Vein endothelial cell (primary cell): ENCODE measurements at places on chromosomes 1 and 21. TPM values are rescaled to one million over a fixed set of nuclear protein-coding genes. Genes with fewer than 3 reads are reported as not detected.

Gene THAP3
- total RNA-seq: 11.6 and 13.7 TPM in 2 replicates

Gene GUCA2B
- total RNA-seq: not detected in 2 replicates

Gene TRMT13
- total RNA-seq: 11.8 and 12.8 TPM in 2 replicates

Gene LACTBL1
- not detected in 2 replicates for total RNA-seq

Gene S100A8
- not detected in 2 replicates for total RNA-seq

Gene PRKAA2
- 3.3 and 3.9 TPM in 2 replicates for total RNA-seq

Gene FCRLA
- 0.10 TPM in 1 of 2 replicates, not detected in the other for total RNA-seq

Gene FAM3B
- total RNA-seq: not detected in 2 replicates

Gene C4BPA
- total RNA-seq: not detected in 2 replicates

Gene TBX15
- 0.10 and 0.33 TPM in 2 replicates for total RNA-seq

Gene GLMN
- 6.2 and 13.2 TPM in 2 replicates for total RNA-seq

Gene WDR64
- not detected in 2 replicates for total RNA-seq

Gene KRTAP19-1
- total RNA-seq: not detected in 2 replicates

Gene CCDC190
- 1.9 and 2.9 TPM in 2 replicates for total RNA-seq

Gene KCNT2
- 0.29 and 2.0 TPM in 2 replicates for total RNA-seq

Gene LCA5L
- total RNA-seq: 0.76 and 1.3 TPM in 2 replicates

Gene PDC
- total RNA-seq: not detected in 2 replicates

Gene CELA3A
- total RNA-seq: not detected in 2 replicates

Gene VANGL2
- not detected in 2 replicates for total RNA-seq

Gene CRP
- 0.10 TPM in 1 of 2 replicates, not detected in the other for total RNA-seq

Gene ITSN1
- 48.7 and 65.2 TPM in 2 replicates for total RNA-seq

Gene ZBTB37
- total RNA-seq: 4.6 and 6.3 TPM in 2 replicates

Gene ESRRG
- total RNA-seq: not detected in 2 replicates

Gene IFNLR1
- total RNA-seq: not detected in 2 replicates

Gene CRYBG2
- not detected in 2 replicates for total RNA-seq

Gene KIAA0319L
- total RNA-seq: 48.8 and 68.6 TPM in 2 replicates

Gene ASPM
- 17.0 and 34.3 TPM in 2 replicates for total RNA-seq

Gene SPRR2D
- not detected in 2 replicates for total RNA-seq

Gene SLAMF1
- not detected in 2 replicates for total RNA-seq

Gene XPR1
- 37.9 and 40.3 TPM in 2 replicates for total RNA-seq

Gene DIO1
- not detected in 2 replicates for total RNA-seq

Gene RRP15
- total RNA-seq: 4.9 and 8.5 TPM in 2 replicates

Gene CTSE
- under 0.01 TPM in 1 of 2 replicates, not detected in the other for total RNA-seq

Gene RHCE
- total RNA-seq: 0.33 TPM in 1 of 2 replicates, not detected in the other

Gene SPRR1A
- not detected in 2 replicates for total RNA-seq

Gene TINAGL1
- 519 and 655 TPM in 2 replicates for total RNA-seq

Gene PTGFR
- total RNA-seq: under 0.01 and 0.48 TPM in 2 replicates

Gene SHISA4
- total RNA-seq: 17.4 and 20.3 TPM in 2 replicates

Gene APCS
- not detected in 2 replicates for total RNA-seq

Gene ASAP3
- 12.7 and 15.7 TPM in 2 replicates for total RNA-seq

Gene HSD3B2
- total RNA-seq: not detected in 2 replicates

Gene GBP3
- total RNA-seq: 14.0 and 30.2 TPM in 2 replicates

Gene PGLYRP4
- not detected in 2 replicates for total RNA-seq

Gene TFF2
- total RNA-seq: not detected in 2 replicates

Gene RGS8
- not detected in 2 replicates for total RNA-seq

Gene TRIM62
- 4.2 and 4.6 TPM in 2 replicates for total RNA-seq

Gene CLCA2
- 0.10 and 0.65 TPM in 2 replicates for total RNA-seq

Gene RNF207
- total RNA-seq: 8.9 and 56.8 TPM in 2 replicates

Gene SELENBP1
- total RNA-seq: 3.3 and 4.2 TPM in 2 replicates

Gene PTGER3
- total RNA-seq: not detected in 2 replicates

Gene GPR153
- 1.4 and 3.3 TPM in 2 replicates for total RNA-seq

Gene S100B
- 0.33 TPM in 1 of 2 replicates, not detected in the other for total RNA-seq

Gene ANKRD35
- under 0.01 and 0.10 TPM in 2 replicates for total RNA-seq

Gene SPATC1L
- total RNA-seq: 12.8 and 13.1 TPM in 2 replicates

Gene FCAMR
- total RNA-seq: not detected in 2 replicates

Gene LCE3C
- not detected in 2 replicates for total RNA-seq

Gene SLAMF9
- total RNA-seq: not detected in 2 replicates

Gene ARHGEF16
- 1.1 and 1.3 TPM in 2 replicates for total RNA-seq

Gene MIXL1
- total RNA-seq: 0.10 TPM in 1 of 2 replicates, not detected in the other
